ENCODE measurements at places on chromosomes 4 and X. TPM values are rescaled to one million over a fixed set of nuclear protein-coding genes. Genes with fewer than 3 reads are reported as not detected.

NXF2 gene
- not detected for total RNA-seq

SLC10A4 gene
- total RNA-seq, result 0.10 TPM

RNF150 gene
- not detected for total RNA-seq

NKX3-2 gene
- not detected for total RNA-seq

CD40LG gene
- 261 TPM for total RNA-seq

NWD2 gene
- not detected for total RNA-seq

FGF5 gene
- not detected for total RNA-seq

FAM9C gene
- total RNA-seq, result 0.05 TPM

- no peaks in the 10 kb centered on the region for H3K27me3 ChIP-seq
- H3K36me3 ChIP-seq, result peaks cover 21% of the 10 kb centered on the region
- no peak overlapping the region for H3K27ac ChIP-seq
- no peak for DNase-seq
- no peak overlapping the region for H3K4me3 ChIP-seq
- H3K4me1 ChIP-seq, result peaks cover 6% of the 10 kb centered on the region
Observed at GRCh38 chr4:177349191-177349590, 39.5 kb downstream of the NEIL3 start.

DNA sequence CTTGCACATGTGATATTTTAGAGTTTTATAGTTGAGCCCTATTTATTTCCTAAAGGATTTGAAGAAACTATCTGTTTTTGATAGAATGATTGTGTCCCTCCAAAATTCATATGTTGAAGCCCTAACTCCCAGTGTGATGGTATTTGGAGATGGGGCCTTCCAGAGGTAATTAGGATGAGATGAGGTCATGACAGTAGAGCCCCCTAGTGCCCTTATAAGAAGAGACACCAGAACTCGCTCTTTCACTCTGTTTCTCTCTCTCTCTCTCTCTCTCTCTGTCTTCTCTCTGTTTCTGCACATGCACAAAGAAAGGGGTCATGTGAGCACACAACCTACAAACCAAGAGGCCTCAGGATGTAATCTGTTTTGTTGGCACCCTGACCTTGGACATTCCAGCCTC is 921.9 kb upstream of the DIAPH2 start:
- no peak overlapping the region for H3K27ac ChIP-seq
- no peaks in the 10 kb centered on the region for H3K27me3 ChIP-seq
- no peaks in the 10 kb centered on the region for H3K36me3 ChIP-seq
- DNase-seq, result no peak
- H3K4me1 ChIP-seq, result no peaks in the 10 kb centered on the region
- no peak overlapping the region for H3K4me3 ChIP-seq

DNA sequence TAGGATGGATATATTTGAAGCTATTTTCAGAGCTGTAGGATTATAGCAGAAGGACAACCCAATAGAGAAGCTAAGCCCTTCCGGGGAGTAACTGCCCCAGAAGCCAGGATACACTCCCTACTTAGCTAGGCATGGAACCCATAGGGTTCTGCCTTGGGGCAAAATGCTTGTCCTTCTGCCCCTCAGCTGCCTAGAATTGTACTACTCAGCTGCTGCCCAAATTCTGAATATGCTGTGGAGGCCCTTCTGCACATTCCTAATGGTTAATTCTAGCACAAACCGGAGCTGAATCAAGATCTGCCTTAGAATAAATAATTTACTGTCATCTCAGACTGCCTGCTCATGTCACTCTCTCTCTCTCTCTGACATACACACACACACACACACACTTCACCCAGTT is 297.7 kb upstream of the VCX3A start:
- H3K4me1 ChIP-seq, result no peaks in the 10 kb centered on the region
- H3K4me3 ChIP-seq, result no peak overlapping the region
- H3K27ac ChIP-seq, result no peak overlapping the region
- DNase-seq, result no peak
- H3K36me3 ChIP-seq, result no peaks in the 10 kb centered on the region

DNA sequence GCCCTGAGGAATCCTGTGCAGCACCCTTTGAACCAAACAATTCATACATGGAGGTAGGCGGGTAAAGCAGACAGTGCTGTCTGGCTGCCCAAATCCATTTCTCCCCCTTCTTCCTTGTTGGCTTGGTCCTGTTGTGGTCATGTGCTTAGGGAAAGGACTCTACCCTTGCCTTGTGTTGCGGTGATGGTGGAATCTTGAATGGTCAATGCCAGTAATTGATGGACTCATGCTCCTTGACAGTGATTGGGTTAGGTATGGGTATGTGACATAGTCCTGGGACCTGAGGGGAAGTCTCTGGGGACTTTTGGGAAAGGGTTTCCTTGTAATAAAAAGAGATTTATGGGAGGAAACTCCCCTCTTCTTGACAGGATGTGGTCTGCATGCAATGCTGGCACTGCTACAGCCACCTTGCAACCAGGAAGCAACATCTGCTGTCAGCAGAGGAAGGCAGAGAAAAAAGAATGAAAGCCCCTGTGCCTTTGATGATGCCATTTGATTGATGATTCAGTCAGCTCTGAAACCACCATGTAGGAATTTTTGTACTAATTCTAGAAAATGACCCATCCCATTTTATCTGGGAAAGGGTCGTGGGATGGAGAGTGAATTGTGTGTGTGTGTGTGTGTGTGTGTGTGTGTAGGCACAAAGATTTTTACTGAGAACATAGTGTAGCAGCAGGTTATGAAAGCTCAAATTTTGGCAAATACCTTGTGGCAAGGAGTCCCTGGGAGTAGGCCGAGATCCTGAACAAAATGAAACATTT is 30.0 kb upstream of the HUWE1 start:
- peak; percentile 51 for DNase-seq
- peaks cover 52% of the 10 kb centered on the region for H3K4me1 ChIP-seq
- peak overlapping the region; percentile 88 for H3K4me3 ChIP-seq
- peaks cover 7% of the 10 kb centered on the region for H3K36me3 ChIP-seq
- no peaks in the 10 kb centered on the region for H3K27me3 ChIP-seq

DNA sequence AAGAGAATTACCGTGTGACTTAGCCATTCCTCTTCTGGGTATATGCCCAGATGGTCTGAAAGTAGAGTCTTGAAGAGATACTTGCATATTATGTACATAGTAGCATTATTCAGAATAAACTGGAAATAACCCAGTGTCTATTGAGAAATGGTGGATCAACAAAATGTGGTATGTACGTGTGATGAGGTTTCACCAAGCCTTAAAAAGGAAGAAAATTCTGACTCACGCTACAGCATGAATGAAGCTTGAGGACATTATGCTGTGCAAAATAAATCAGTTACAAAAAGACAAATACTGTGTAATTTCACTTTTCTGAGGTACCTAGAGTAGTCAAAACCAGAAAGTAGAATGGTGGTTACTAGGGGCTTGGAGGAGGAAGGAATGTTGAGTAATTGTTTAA is 37.3 kb downstream of the GBA3 start:
- no peaks in the 10 kb centered on the region for H3K36me3 ChIP-seq
- H3K27me3 ChIP-seq, result peaks cover 2% of the 10 kb centered on the region
- no peaks in the 10 kb centered on the region for H3K4me1 ChIP-seq
- DNase-seq, result no peak

- no peaks in the 10 kb centered on the region for H3K27me3 ChIP-seq
- no peak overlapping the region for H3K4me3 ChIP-seq
- H3K27ac ChIP-seq, result no peak overlapping the region
- H3K4me1 ChIP-seq, result no peaks in the 10 kb centered on the region
Observed at GRCh38 chr4:148344941-148345340, 97.3 kb downstream of the NR3C2 start.

GRCh38 chrX:147376601-147377422 is 534.9 kb upstream of the FMR1 start:
- DNase-seq, result no peak
- no peak overlapping the region for H3K27ac ChIP-seq
- H3K4me3 ChIP-seq, result no peak overlapping the region
- H3K4me1 ChIP-seq, result no peaks in the 10 kb centered on the region

- peaks cover 14% of the 10 kb centered on the region for H3K36me3 ChIP-seq
- H3K4me1 ChIP-seq, result peaks cover 82% of the 10 kb centered on the region
- H3K27me3 ChIP-seq, result no peaks in the 10 kb centered on the region
- no peak for DNase-seq
Observed at GRCh38 chr4:122662701-122663100, 41.8 kb upstream of the IL21 start.

GRCh38 chrX:22032506-22032905 is 381 bp downstream of the PHEX start:
- H3K4me1 ChIP-seq, result peaks cover 21% of the 10 kb centered on the region
- H3K4me3 ChIP-seq, result no peak overlapping the region
- H3K36me3 ChIP-seq, result peaks cover 1% of the 10 kb centered on the region
- peak overlapping the region; percentile 63 for H3K27ac ChIP-seq

DNA sequence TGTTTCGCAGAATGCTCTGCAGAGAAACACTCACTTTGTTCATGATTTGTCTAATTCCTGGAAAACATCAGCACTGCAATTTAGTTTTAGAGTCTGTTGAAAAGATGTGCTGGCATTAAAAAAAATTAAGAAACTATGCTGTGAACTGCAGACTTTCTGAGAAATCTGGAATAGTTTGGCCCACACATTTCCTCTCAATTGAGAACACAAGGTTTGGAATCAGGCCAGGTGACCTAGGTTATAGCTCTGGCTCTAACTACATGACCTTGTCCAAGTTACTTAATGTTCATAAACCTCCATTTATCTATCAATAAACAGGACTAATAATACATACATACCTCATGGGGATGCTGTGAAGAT is 61.4 kb upstream of the ENPEP start:
- DNase-seq, result no peak
- no peak overlapping the region for H3K4me3 ChIP-seq
- H3K36me3 ChIP-seq, result no peaks in the 10 kb centered on the region
- no peaks in the 10 kb centered on the region for H3K4me1 ChIP-seq

DNA sequence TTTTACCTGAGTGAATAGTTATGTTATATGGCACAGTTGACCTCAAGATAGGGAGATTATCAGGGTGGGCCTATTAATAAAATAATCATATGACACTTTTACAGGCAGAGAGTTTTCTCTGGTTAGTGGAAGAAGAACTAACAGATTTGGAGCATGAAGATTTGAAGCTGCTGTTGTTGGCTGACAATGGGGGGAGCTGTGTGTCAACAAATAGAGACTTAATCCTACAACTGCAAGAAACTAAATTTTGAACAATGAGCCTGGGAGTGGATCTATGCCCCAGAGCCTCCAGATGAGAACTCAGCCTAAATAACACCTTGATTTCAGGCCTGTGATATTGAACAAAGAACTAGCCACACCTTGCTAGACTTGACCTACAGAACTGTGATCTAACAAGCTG is 7.2 kb upstream of the CCSER1 start:
- no peak for DNase-seq
- H3K4me1 ChIP-seq, result no peaks in the 10 kb centered on the region
- no peak overlapping the region for H3K27ac ChIP-seq
- no peaks in the 10 kb centered on the region for H3K36me3 ChIP-seq
- H3K27me3 ChIP-seq, result no peaks in the 10 kb centered on the region

DNA sequence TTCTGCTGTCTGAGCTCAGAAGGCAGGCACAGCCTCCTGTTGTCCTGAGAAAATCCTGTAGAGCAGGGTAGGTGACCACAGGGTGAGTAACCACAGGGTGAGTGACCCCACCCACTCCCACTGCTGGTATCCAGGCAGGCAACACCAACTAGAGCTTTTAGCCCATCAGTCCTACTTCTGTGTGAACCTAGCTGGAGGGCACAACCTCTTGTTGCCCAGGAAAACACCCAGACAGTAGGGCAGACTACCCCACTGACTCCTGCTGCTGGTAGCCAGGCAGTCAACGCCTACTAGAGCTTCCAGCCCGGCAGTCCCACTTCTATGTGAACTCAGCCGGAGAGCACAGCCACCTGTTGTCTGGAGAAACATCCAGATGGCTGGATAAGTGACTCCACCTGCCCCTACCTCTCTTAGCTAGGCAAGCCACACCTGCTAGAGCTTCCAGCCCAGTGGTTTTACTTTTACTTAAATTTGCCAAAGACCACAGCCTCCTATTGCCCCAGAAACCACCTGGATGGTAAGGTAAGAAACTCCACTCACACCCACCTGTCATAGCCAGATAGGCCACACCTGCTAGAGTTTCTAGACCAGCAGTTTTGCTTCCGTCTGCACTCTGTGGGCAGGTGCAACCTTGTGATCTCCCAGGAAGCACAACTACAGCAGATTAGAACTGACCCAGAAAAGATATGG is 371.6 kb downstream of the INPP4B start:
- peaks cover 15% of the 10 kb centered on the region for H3K4me1 ChIP-seq
- no peak overlapping the region for H3K27ac ChIP-seq
- H3K27me3 ChIP-seq, result no peaks in the 10 kb centered on the region
- no peak overlapping the region for H3K4me3 ChIP-seq
- no peaks in the 10 kb centered on the region for H3K36me3 ChIP-seq

Measured in activated T-helper 1 cell treated with anti-CD3 and anti-CD28 coated beads, Interleukin-12 subunit alpha, Interleukin-12 subunit beta, Interleukin-2, Interleukin-4 antibody, amounts not matched to agents 30 ng/mL and 10 ng/mL and 1 ng/mL, durations not matched to agents 14 hours and 24 hours and 36 hours (primary cell).